ENCODE measurements at places on chromosomes 3 and 15.

- DNase-seq, result no peak
Measured at GRCh38 chr3:187615630-187616029, 54.6 kb downstream of the SST start.

- no peak for DNase-seq
Measured at GRCh38 chr3:115165266-115165665, 18.2 kb upstream of the ZBTB20 start.

DNA sequence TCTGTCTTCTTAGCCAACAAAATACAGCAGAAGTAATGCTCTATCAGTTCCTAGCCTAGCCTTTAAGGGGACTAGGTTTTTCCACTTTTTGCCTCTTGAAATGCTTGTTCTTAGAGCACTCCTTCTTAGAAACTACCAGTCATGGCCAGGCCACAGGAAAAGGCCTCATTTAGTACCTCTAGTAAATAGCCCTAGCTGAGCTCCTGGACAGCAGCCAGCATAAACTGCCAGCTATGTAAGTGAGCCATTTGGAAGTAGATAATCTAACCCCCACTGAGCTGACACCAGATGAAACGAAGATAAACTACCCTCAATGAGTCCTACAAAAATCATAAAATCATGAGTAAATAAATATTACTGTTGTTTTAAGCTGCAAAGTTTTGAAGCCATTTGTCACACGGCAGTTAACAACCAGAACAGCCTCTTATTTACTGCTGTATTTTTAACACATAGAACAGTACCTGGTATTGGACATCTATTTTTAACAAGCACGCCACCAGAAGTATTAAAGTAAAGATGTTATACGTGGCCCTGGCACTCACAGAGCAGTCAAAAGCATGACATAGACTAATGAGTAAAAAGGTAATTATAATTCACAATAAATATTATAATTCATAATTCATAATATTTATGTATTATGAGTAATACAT is 12.0 kb downstream of the TBC1D5 start:
- no peak for DNase-seq

DNA sequence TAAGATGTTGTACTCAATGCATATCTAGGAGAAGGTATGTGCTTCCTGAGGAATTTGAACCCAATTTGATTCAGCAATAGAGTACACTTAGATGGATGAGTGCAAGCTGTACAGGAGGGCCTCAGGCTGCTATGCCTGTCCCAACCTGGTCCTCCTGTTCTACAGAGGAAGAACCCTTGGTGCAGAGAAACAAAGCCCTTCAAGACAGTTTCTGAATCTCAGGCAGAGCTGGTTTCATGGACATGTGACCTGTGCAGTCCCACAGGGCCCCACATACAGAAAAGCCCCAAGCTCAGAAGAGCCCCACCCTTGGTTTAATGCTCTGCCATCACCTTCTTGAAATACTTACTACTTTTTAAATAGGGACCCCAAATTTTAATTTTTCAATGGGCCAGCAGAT is 15.3 kb downstream of the FOXP1 start:
- DNase-seq, result no peak

GRCh38 chr15:100671858-100672543 is 69.6 kb downstream of the ASB7 start:
- no peak for DNase-seq

All from activated naive CD4-positive, alpha-beta T cell treated with anti-CD3 and anti-CD28 coated beads, Interleukin-2, amount 50 U/mL, for 16 hours (primary cell).